ENCODE measurements at places on chromosomes 6 and 20.

- H3K36me3 ChIP-seq, result no peaks in the 10 kb centered on the region
- DNase-seq, result no peak
- no peak overlapping the region for H3K4me3 ChIP-seq
- H3K4me1 ChIP-seq, result peaks cover 10% of the 10 kb centered on the region
- H3K27me3 ChIP-seq, result no peaks in the 10 kb centered on the region
Observed at GRCh38 chr6:125754566-125754965, 5.1 kb downstream of the HEY2 start.

DNA sequence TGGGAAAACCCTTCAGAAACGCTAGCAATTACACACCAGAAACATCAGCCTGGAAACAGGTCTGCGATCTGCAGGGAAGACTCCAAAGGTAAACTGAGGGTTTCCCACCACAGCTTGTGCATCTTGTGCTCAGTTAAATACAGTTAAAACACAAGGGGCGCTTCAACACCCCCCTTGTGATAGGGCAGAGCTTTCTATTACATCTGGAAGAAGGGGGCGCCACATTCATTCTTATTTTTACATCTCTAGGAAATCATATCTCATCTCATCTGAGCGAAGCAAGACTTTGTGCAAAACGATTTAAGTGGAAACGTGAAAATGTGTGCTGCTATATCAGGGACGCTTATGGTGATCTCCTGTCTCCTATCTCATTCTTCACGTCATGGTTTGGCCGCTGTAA lies 58.5 kb downstream of the PRND start:
- no peaks in the 10 kb centered on the region for H3K36me3 ChIP-seq
- no peaks in the 10 kb centered on the region for H3K4me1 ChIP-seq
- H3K27me3 ChIP-seq, result no peaks in the 10 kb centered on the region
- H3K4me3 ChIP-seq, result no peak overlapping the region
- no peak overlapping the region for H3K27ac ChIP-seq
- DNase-seq, result no peak

DNA sequence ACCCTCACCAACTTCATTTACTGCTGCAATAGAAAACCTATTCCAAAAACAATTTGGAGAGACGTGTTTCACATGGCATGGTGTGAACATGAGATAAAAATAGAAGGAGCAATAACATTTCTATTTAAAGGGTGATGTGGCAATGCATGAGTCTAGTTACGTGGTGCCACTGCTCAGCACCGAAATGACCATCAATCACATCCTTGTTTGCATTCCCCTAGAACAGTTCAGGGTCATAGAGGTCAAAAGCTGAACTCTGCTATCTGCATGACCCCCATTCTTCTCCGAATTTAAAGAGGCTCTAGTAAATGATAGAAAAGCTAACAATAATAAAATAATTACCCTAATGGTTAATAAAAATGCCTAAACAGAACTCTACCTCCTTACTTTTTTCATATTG lies 29.5 kb downstream of the ROS1 start:
- no peak for DNase-seq
- H3K36me3 ChIP-seq, result no peaks in the 10 kb centered on the region
- H3K4me1 ChIP-seq, result no peaks in the 10 kb centered on the region
- H3K27me3 ChIP-seq, result no peaks in the 10 kb centered on the region

DNA sequence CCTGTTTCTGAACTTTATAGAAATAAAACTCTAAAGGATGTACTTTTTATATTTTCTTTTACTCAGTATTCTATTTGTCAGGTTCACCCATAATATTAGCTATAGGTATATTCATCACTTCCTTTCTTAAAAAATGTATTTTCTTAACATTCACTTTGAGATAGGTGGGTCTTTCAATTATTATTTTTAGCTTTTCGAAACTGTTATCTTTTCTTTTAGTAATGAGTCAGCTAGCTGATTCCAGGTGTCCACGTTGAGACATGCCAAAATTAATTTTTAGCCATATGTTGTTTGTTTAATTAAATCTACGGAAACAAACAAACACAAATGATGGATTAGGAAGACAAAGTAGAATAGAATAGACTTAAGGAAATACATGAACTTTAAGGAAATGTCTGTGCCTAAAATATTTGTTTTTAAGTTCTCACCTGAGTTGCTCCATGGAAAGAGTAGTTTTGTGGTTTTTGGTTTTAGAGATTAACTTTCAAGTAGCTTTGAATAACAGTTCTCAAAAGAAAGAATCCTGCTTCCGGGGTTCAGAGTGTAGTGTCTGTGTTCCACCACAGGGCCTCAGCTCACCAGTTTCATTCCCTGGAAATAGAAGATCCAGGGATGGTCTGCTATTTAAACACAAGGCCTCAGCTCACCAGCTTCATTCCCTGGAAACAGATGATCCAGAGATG lies 435.0 kb downstream of the HAO1 start:
- H3K36me3 ChIP-seq, result no peaks in the 10 kb centered on the region
- H3K4me1 ChIP-seq, result peaks cover 9% of the 10 kb centered on the region
- H3K4me3 ChIP-seq, result no peak overlapping the region
- no peak for DNase-seq
- H3K27me3 ChIP-seq, result no peaks in the 10 kb centered on the region

GRCh38 chr6:69813508-69813907 lies 16.7 kb upstream of the LMBRD1 start:
- H3K27ac ChIP-seq, result no peak overlapping the region
- DNase-seq, result no peak
- no peaks in the 10 kb centered on the region for H3K27me3 ChIP-seq
- no peak overlapping the region for H3K4me3 ChIP-seq
- H3K36me3 ChIP-seq, result no peaks in the 10 kb centered on the region

- DNase-seq, result no peak
- H3K27me3 ChIP-seq, result no peaks in the 10 kb centered on the region
- no peak overlapping the region for H3K4me3 ChIP-seq
- H3K4me1 ChIP-seq, result no peaks in the 10 kb centered on the region
- no peak overlapping the region for H3K27ac ChIP-seq
Observed at GRCh38 chr6:92460133-92460532, 959.2 kb downstream of the EPHA7 start.

DNA sequence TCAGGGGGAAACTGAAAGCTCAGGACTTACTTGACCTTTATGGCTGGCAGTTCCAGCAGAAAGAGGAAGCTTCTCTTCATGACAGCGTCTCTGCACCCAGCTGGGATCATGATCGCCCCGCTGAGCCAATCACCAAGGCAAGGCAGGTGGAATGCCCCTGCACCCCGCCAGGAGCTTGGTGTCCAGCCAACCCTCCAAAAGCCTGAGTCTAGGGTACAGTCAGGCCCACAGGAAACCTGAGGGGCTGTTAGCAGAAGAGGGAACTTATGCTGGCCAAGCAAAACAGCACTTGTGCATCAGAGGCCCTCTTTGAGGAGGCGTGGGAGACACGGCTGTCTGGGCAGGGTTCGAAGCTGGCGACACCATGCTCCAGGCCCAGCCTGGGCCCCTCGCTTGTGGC lies 188.3 kb upstream of the GMDS start:
- DNase-seq, result no peak
- no peaks in the 10 kb centered on the region for H3K36me3 ChIP-seq
- no peaks in the 10 kb centered on the region for H3K4me1 ChIP-seq
- no peak overlapping the region for H3K4me3 ChIP-seq
- no peak overlapping the region for H3K27ac ChIP-seq

- no peak overlapping the region for H3K4me3 ChIP-seq
- no peak overlapping the region for H3K27ac ChIP-seq
- DNase-seq, result no peak
- H3K27me3 ChIP-seq, result no peaks in the 10 kb centered on the region
- H3K36me3 ChIP-seq, result no peaks in the 10 kb centered on the region
Observed at GRCh38 chr6:34157236-34157830, 11.4 kb upstream of the GRM4 start.

GRCh38 chr20:20459726-20460125 lies 91.8 kb downstream of the INSM1 start:
- H3K4me3 ChIP-seq, result no peak overlapping the region
- H3K36me3 ChIP-seq, result peaks cover 5% of the 10 kb centered on the region
- H3K4me1 ChIP-seq, result no peaks in the 10 kb centered on the region
- no peak overlapping the region for H3K27ac ChIP-seq
- H3K27me3 ChIP-seq, result no peaks in the 10 kb centered on the region
- DNase-seq, result no peak

- peak overlapping the region; percentile 62 for H3K27ac ChIP-seq
- no peaks in the 10 kb centered on the region for H3K27me3 ChIP-seq
- H3K4me1 ChIP-seq, result peaks cover 48% of the 10 kb centered on the region
- no peak overlapping the region for H3K4me3 ChIP-seq
Observed at GRCh38 chr6:2857580-2858337, 16.1 kb upstream of the SERPINB1 start.

- no peaks in the 10 kb centered on the region for H3K36me3 ChIP-seq
- H3K4me1 ChIP-seq, result no peaks in the 10 kb centered on the region
- H3K27me3 ChIP-seq, result no peaks in the 10 kb centered on the region
Observed at GRCh38 chr6:169536446-169537170, 165.2 kb downstream of the WDR27 start.

DNA sequence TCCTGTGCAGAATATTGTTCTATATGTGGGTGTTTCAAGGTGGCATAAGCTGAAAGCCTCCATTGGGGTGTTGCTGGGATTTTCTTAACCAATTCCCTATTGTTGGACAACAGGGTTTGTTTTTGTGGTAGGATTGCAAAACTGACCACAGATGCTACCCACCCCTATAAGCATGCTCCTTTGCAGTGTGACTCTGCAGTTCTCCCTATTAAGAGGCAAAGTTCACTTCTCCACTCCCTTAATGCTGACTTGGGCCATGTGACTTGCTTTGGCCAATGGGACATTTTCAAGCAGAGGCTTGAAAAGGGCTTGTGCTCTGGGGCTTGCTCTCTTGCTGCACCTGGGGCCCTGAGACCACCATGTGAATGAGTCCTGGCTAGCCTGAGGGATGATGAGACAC lies 8.5 kb upstream of the ANGPT4 start:
- no peak overlapping the region for H3K27ac ChIP-seq
- H3K4me1 ChIP-seq, result no peaks in the 10 kb centered on the region
- no peaks in the 10 kb centered on the region for H3K36me3 ChIP-seq
- no peaks in the 10 kb centered on the region for H3K27me3 ChIP-seq
- H3K4me3 ChIP-seq, result no peak overlapping the region
- no peak for DNase-seq

GRCh38 chr6:85402922-85403321 lies 47.0 kb upstream of the NT5E start:
- no peak for DNase-seq
- H3K27ac ChIP-seq, result peak overlapping the region; percentile 24
- no peaks in the 10 kb centered on the region for H3K27me3 ChIP-seq
- H3K4me3 ChIP-seq, result no peak overlapping the region
- no peaks in the 10 kb centered on the region for H3K36me3 ChIP-seq

DNA sequence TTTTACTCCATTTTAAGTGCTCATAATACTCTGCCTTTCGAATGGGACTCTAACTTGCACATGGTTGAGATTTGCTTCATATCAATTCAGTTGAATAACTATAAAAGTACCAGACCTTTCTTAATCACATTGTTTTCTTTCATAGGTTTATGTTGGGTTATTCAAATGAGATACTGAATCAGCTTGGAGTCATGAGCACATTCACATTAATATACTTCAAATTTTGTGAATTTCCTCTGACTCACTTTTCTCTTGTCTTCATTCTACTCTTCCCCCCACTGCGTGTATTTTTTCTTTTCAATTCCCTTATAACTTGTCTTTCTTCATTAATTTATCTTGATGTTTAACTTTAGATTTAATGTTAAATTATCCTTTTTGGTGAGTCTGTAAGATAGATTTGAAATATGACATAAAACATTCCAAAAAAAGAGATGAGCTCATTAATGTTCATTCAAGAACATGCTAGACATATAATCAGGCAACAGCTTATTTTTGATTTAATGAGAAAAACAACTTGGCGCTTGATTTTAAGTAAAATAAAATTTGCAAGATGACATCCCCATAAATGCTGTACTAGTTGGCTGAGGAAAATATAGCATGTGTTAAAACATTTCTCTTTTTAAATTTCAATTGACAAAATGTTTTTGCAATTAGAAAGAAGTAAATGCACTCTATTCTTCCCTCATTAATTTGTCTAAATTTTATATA lies 736.0 kb downstream of the CD109 start:
- no peaks in the 10 kb centered on the region for H3K36me3 ChIP-seq
- DNase-seq, result no peak
- H3K27ac ChIP-seq, result no peak overlapping the region
- no peak overlapping the region for H3K4me3 ChIP-seq
- H3K27me3 ChIP-seq, result no peaks in the 10 kb centered on the region
- no peaks in the 10 kb centered on the region for H3K4me1 ChIP-seq

DNA sequence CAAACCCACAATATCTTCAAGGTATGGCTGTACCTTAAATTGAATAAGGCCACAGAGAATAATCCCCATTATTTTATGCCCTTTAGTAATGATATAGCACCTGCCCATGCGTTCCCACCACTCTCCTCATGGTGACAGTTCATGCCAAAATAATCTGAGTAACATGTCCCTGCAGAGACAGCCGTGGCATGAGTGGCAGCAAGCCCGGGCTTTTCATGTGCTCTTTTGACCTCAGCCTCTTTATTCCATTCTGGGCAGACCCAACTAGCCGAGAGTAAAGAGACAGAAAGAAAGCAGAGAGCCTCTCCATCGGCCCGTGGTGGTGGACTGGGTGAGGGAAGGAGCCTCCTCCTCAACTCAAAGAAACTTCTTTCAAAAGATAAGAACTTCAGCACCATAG lies 19.9 kb upstream of the POPDC3 start:
- H3K4me3 ChIP-seq, result no peak overlapping the region
- no peak for DNase-seq
- H3K36me3 ChIP-seq, result no peaks in the 10 kb centered on the region
- H3K27me3 ChIP-seq, result no peaks in the 10 kb centered on the region
- H3K27ac ChIP-seq, result no peak overlapping the region
- no peaks in the 10 kb centered on the region for H3K4me1 ChIP-seq

DNA sequence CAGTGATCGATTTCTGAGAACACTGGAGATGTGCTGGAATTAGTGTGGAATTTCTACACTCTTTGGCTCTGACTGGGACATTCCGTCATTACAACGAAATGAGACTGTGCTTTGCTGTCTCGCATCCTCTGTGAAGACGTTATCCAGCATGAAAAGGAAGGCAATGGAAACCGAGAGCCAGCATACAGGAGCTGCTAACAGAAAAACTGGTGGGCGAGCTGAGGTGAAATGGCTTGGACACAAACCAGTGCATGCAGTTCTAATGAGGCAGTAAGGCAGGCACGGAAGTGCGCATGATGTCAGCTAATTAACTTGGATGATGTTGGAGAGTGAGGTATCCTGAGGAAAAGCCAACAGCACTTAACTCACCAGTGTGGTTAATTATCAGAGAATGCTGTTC lies 202.8 kb upstream of the AGPAT4 start:
- peaks cover 3% of the 10 kb centered on the region for H3K4me1 ChIP-seq
- no peak overlapping the region for H3K4me3 ChIP-seq
- no peak for DNase-seq
- no peaks in the 10 kb centered on the region for H3K27me3 ChIP-seq

DNA sequence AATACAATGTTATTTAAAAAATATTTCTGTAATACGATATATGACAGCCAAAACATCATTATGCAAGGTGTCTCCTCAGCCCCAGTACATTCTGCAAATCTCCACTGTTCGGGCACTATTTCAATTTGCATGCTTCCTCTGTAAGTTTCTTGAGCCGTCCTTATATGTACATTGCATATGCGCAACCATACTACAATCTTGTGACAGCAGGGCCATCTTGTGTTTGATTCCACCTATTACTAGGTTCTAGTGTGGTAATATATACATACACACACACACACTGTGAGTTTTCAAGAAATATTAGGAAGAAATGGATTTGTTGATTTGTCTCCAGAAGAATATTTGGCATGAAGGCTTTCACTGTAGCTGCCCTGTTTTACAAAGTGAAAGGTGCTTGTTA lies 9.8 kb downstream of the LYRM4 start:
- DNase-seq, result no peak
- H3K27me3 ChIP-seq, result no peaks in the 10 kb centered on the region
- H3K4me3 ChIP-seq, result no peak overlapping the region
- no peaks in the 10 kb centered on the region for H3K4me1 ChIP-seq
- no peak overlapping the region for H3K27ac ChIP-seq
- no peaks in the 10 kb centered on the region for H3K36me3 ChIP-seq

Data from vagina (tissue), 2 donors.